T-cell (primary cell): ENCODE measurements at places on chromosomes 16 and 17.
A peak's percentile ranks its signal among the peaks of the same experiment; 100 is the strongest.

DNA sequence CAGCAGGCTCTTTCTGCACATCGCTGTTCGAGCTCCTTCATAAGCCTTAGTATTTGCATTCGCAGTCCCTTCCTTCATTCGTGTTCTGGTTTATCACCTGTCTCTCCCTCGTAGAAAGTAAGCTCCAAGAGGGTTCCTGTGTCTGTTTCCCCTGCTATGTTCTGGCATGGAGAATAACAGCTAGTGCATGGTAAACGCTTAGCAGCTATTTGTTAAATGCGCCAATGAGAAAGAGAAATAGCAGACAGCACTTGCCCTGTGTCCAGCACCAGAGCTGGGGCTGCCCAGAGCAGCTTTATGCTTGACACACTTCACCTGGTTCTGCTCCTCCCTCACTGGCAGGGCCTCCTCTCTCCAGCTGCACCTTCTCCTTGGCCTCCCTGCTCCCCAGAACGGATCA is 5.5 kb downstream of the ZNF688 start:
- H3K4me1 ChIP-seq, result peaks cover 49% of the 10 kb centered on the region
- H3K27me3 ChIP-seq, result no peaks in the 10 kb centered on the region
- no peak for DNase-seq
- H3K36me3 ChIP-seq, result no peaks in the 10 kb centered on the region

- H3K4me3 ChIP-seq, result no peak overlapping the region
- DNase-seq, result no peak
- H3K27ac ChIP-seq, result peak overlapping the region; percentile 93
- peaks cover 2% of the 10 kb centered on the region for H3K36me3 ChIP-seq
- peaks cover 99% of the 10 kb centered on the region for H3K4me1 ChIP-seq
Measured at GRCh38 chr17:40101367-40102210, 1.2 kb upstream of the NR1D1 start.

DNA sequence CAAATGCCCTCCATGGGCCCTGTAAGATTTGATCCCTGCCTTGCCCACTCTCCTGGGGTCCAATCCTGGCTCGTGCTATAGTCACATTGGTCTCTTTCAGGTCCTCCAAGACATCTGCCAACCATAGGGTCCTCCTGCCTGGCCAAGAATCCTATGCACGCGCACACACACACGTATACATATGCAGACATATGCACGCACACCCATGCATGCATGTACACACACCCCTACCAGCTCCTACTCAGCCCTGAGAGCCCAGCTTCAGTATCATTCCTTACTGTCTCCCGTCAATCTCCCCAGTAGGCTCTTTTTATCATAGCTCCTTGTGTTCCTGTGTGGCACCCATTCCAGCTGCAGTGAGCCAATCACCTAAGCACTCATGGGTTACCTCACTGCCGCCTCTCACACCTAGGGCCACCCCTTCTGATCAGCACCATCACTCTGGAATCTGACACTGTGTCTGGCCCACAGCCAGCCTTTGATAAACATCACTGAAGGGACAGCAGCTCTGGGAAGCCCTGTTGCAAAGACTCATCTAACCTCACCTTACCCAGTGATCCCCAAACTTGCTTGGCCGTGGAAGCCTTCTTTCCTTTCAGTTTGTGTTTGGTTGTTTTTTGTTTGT is 7.9 kb upstream of the DNAH17 start:
- no peaks in the 10 kb centered on the region for H3K4me1 ChIP-seq
- H3K27ac ChIP-seq, result no peak overlapping the region
- H3K27me3 ChIP-seq, result peaks cover 21% of the 10 kb centered on the region
- no peaks in the 10 kb centered on the region for H3K36me3 ChIP-seq

GRCh38 chr16:48534601-48535340 is 75.2 kb downstream of the N4BP1 start:
- H3K4me3 ChIP-seq, result no peak overlapping the region
- DNase-seq, result no peak
- no peak overlapping the region for H3K27ac ChIP-seq
- H3K36me3 ChIP-seq, result peaks cover 6% of the 10 kb centered on the region
- peaks cover 9% of the 10 kb centered on the region for H3K4me1 ChIP-seq
- H3K27me3 ChIP-seq, result no peaks in the 10 kb centered on the region

DNA sequence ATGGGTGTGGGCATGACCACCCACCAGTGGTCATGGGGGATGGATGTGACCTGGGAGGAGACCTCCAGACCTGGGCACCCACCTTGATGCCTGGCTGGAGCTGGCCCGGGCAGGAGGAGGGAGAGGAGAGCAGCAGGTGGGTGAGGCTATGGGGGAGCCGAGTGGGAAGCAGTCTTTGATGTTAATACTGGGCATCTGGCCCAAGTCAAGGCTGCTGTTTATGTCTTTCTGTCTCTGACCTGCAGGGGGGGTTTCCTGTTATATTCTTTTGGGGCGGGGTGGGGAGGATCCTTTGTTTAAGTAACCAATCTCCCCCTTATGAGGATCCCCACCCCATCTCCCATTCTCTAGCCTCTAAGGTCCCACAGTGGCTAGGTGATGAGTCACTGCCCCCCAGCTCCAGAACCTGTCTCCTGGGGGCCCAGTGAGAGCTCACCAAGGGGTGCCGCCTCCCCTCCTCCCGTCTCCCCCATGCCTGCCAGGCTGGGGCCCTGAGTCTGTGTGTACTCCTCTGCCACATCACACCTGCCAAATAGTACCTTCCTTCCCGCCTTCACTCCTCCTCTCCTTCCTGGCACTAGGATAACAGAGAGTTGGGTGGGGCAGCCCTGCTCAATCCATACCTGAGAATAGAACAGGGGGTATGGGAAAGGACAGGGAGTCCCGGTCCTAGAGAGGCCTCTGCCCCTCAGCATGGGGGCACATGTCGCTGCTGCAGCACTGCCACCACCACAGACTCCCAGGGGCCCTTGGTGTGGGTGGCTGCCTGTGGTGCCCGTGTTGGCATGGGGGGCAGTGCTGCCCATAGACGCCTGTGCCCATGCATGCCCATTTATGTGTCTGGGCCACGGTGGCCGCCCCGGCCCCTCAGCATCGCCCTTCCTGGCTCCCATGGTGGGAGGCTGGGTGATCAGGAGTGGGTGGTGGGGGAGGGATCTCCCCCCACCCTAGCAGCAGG is 7.3 kb downstream of the THRA start:
- H3K27me3 ChIP-seq, result no peaks in the 10 kb centered on the region
- peak overlapping the region; percentile 50 for H3K27ac ChIP-seq
- peaks cover 83% of the 10 kb centered on the region for H3K4me1 ChIP-seq
- peak overlapping the region; percentile 5 for H3K4me3 ChIP-seq

DNA sequence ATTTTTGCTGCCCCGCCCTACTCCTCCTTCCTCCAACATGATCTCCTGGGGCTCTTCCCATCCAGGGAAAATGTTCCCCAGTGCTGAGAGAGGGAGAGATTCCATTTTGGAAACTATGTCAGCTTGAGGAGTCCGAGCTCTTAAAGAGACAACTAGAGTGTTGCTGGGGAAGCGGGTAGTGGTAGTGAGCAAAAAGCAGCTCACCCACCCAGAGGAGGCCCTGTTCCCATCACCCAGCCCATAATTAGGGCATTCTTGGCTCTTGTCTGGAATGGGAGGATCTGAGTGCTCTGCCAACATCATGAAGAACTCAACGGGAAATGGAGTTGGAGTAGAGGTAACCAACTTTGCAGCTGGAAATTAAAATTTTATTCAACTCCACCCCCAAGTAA is 9.1 kb upstream of the MSL1 start:
- H3K27me3 ChIP-seq, result no peaks in the 10 kb centered on the region
- no peaks in the 10 kb centered on the region for H3K36me3 ChIP-seq
- no peak for DNase-seq
- H3K4me3 ChIP-seq, result no peak overlapping the region
- peaks cover 47% of the 10 kb centered on the region for H3K4me1 ChIP-seq

DNA sequence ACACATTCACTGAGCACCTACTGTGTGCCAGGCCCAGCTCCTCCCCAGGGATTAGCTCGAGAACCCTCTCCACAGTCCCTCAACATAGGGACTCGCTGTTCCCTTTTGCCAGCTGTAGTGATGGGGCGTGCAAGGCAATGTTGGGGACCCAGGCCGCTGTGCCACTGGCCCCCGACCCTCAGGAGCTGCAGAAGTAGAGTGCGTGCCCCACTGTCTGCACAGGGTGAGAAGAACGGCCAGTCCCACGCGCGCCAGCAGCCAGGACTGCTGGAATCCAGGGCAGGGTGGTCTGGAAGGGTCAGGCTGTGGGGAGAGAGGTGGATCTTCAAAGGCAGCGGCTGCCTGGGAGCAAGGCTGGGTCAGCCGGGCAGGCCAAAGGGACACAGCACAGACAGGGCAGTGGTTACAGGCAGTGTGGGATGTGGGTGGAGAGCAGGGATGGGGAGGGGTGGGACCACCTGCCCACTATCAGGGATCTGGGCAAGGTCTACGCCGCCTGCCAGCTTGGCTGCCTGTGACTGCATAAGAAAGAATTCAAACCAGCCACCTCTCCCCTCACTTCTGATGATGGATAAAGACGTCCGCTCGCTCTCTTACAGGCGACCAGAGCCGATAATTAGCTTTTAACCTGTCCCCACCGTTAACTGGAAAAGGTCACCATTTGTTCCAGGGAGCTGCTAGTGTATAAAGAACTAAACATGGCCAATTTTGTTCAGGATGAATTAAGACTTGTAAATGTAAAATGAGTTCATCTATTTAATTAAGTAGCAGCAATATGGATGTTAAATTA is 86.7 kb upstream of the GSE1 start:
- H3K4me1 ChIP-seq, result no peaks in the 10 kb centered on the region
- no peaks in the 10 kb centered on the region for H3K36me3 ChIP-seq

GRCh38 chr16:66131156-66131807 is 235.2 kb upstream of the CDH5 start:
- H3K27me3 ChIP-seq, result peaks cover 2% of the 10 kb centered on the region
- DNase-seq, result no peak
- H3K36me3 ChIP-seq, result no peaks in the 10 kb centered on the region
- H3K27ac ChIP-seq, result no peak overlapping the region
- no peaks in the 10 kb centered on the region for H3K4me1 ChIP-seq

DNA sequence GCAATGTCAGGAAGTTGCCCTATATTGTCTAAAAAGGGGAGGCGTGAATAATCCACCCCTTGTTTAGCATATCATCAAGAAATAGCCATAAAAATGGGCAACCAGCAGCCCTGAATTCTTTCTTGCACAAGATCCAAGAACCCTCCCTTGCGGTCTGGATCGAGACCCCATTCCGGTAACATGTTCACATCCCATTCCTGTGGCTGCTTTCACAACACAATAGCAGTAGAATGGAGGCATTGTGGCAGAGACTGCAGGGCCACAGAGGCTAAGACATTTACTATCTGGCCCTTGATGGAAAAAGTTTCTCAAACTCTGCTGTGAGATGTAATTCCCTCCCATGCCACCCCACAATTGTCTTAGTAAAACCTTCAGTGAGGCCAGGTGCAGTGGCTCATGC is 73.2 kb downstream of the RMI2 start:
- H3K4me1 ChIP-seq, result no peaks in the 10 kb centered on the region
- H3K4me3 ChIP-seq, result no peak overlapping the region
- no peak overlapping the region for H3K27ac ChIP-seq
- no peaks in the 10 kb centered on the region for H3K36me3 ChIP-seq

- H3K4me1 ChIP-seq, result peaks cover 5% of the 10 kb centered on the region
- no peak overlapping the region for H3K4me3 ChIP-seq
- H3K27ac ChIP-seq, result no peak overlapping the region
- H3K36me3 ChIP-seq, result no peaks in the 10 kb centered on the region
- DNase-seq, result no peak
Measured at GRCh38 chr16:85142129-85142513, 29.8 kb upstream of the CIBAR2 start.

- no peak overlapping the region for H3K4me3 ChIP-seq
- H3K27me3 ChIP-seq, result peaks cover 53% of the 10 kb centered on the region
- no peak overlapping the region for H3K27ac ChIP-seq
- H3K4me1 ChIP-seq, result no peaks in the 10 kb centered on the region
- H3K36me3 ChIP-seq, result no peaks in the 10 kb centered on the region
Measured at GRCh38 chr17:58245428-58246103, 7.2 kb downstream of the LPO start.

GRCh38 chr16:8173111-8173644 is 417.1 kb downstream of the TMEM114 start:
- H3K36me3 ChIP-seq, result no peaks in the 10 kb centered on the region
- no peak overlapping the region for H3K4me3 ChIP-seq
- H3K27me3 ChIP-seq, result no peaks in the 10 kb centered on the region
- H3K27ac ChIP-seq, result no peak overlapping the region
- H3K4me1 ChIP-seq, result no peaks in the 10 kb centered on the region
- no peak for DNase-seq

DNA sequence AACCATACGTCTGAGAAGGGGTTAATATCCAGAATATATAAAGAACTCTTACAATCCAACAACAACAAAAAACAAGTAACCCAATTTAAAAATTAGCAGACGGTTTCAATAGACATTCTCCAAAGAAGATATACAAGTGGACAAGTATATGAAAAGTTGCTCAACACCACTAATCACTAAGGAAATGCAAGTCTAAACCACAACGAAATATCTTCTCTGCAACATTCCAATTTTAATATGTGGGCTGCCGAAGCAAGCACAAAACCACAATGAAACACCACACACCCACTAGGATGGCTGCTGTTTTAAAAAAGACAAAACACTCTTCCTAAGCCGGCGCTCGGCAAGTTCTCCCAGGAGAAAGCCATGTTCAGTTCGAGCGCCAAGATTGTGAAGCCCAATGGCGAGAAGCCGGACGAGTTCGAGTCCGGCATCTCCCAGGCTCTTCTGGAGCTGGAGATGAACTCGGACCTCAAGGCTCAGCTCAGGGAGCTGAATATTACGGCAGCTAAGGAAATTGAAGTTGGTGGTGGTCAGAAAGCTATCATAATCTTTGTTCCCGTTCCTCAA is 5.9 kb upstream of the SLC13A2 start:
- H3K4me3 ChIP-seq, result no peak overlapping the region
- no peak for DNase-seq
- H3K27me3 ChIP-seq, result peaks cover 19% of the 10 kb centered on the region
- no peaks in the 10 kb centered on the region for H3K4me1 ChIP-seq
- H3K27ac ChIP-seq, result no peak overlapping the region
- H3K36me3 ChIP-seq, result no peaks in the 10 kb centered on the region

DNA sequence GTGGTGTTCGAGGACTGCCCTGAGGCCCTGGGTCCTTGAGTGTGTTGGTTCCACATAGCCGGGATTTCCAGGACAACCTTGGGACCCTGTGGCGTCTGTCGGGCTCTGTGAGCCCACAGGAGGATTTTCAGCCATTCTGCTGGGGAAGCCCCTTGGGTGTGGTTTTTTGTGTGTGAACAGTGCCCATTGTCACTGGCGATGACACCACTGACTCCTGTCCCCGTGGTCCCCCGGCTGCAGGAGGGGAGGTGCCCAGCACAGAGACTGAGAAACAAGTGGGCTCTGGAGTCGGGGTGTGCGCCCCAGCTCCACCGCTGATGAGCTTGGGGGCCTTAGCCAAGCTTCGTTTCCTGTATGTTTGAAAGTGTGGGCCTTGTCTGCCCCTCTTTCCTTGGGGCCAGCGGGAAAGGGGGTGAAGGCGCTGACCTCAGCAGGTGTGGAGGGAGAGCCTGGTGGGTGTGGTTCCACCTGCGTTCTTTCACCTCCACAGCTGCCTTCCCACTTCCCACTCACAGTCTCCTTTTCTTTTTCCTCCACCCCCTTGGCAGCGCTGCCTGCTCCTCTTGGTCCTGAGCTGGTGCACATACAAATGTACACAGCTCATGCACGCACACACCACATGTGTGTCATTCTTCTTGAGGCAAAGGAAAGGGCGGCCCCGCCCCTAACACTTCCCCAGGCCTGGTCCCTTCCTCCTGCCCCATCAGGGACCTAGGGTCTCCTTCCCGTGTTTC is 16.1 kb downstream of the MGRN1 start:
- peaks cover 39% of the 10 kb centered on the region for H3K4me1 ChIP-seq
- no peak overlapping the region for H3K4me3 ChIP-seq
- no peak for DNase-seq
- H3K27ac ChIP-seq, result no peak overlapping the region
- peaks cover 12% of the 10 kb centered on the region for H3K36me3 ChIP-seq
